ENCODE measurements at places on chromosomes 6 and 20. TPM values are rescaled to one million over a fixed set of nuclear protein-coding genes. Genes with fewer than 3 reads are reported as not detected.

The SALL4 gene
- not detected for total RNA-seq

The SAMD3 gene
- 14.5 TPM for total RNA-seq

GRCh38 chr6:36131511-36132245 lies 1.4 kb downstream of the MAPK13 start:
- DNase-seq, result peak; percentile 34

The PTCHD4 gene
- total RNA-seq, result not detected

DNA sequence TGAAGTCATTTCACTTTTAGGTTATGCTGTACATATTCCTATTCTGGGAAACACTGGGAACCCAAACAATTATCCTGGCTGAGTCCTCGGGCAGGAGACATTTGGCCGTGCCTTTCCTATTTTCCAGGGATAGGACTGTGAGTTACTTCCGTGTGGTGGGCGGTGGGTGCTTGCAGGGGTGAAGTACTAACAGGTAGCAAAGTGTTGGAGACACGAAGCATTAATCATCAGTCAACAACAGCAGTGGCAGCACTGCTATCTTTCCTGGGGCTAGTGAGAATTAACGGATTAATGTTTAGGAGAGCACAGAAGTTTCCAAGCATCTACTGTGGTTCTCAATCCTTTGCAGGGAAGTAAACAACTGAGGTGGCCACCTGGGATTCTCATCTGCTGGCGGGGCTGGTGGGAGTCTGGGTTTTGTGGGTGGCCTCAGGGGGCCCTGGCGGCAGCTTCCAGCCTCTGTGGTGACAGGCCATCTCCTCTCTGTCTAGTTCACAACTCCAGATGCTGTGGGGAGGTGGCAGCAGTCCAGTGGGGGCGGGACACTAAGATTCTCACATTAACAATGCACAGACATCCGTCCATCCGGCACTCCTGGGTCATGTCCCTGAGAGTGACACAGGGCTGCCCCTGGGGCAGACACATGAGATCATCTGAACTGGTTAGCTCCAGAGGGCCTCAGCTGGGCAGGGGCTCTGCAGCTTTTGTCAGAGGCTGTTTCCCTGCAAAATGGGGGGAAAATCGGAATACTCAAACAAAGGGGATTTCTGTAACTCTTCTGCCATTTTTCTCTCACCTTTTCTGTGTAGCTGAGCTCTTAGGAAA lies 90.9 kb downstream of the GJA10 start:
- DNase-seq, result no peak

DNA sequence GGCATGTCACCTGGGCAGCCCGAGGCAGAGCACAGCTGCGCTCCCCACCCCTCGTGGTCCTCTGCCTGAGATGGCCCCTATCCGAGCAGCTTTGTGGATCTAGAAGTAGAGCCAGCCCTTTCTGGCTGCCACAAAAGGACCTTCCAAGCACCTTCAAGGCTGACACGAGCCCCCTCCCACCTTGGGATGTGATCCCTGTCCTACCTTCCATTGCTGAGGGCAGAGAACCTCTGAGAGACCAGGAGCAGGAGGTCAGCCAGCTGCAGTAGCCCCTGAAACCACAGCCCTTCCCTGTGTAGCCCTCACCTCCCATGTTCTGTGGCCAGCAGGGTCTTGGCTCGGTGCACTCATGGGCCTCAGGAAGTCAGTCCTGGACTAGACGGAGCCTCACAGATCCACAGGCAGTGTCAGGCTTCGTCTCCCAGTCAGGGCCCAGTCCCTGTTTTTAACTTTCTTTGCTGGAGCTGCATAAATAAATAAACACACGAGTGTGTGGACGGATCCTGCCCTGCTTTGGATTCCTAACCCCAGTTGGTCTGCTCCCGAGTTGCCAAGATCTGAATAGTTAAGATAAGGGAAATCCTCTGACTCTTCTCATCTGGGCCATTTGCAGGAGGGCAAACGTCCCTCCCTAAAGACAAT lies 507.7 kb downstream of the PREX1 start:
- no peak for DNase-seq
